ENCODE measurements at places on chromosomes 16 and 17.
A peak's percentile ranks its signal among the peaks of the same experiment; 100 is the strongest.

- DNase-seq, result no peak
These were observed 12.6 kb upstream of the ADGRG1 start for GRCh38 chr16:57615813-57616212.

- peak; percentile 68 for DNase-seq
These were observed 888 bp downstream of the CDH1 start for GRCh38 chr16:68737730-68738629.

DNA sequence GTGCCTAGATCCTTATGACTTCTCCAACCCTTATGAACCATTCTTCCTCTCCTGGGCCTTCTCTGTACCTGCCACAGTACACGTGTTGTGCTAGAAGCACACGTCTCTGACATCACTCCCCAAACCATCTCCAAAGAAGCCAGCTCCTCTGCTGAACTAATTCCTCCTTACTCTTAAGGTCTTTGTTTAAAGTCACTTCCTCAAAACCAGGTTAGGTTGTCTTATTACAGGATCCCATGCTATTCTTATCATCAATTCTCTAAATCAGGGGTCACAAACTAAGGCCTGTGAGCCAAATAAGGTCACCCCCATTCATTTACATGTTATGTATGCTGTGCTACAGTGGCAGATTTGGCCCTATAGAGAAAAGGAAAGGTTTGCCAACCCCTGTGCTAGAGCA, 4.0 kb downstream of the SUPT6H start:
- DNase-seq, result no peak

GRCh38 chr17:71460943-71461342, 659.9 kb upstream of the SOX9 start:
- peak; percentile 36 for DNase-seq

DNA sequence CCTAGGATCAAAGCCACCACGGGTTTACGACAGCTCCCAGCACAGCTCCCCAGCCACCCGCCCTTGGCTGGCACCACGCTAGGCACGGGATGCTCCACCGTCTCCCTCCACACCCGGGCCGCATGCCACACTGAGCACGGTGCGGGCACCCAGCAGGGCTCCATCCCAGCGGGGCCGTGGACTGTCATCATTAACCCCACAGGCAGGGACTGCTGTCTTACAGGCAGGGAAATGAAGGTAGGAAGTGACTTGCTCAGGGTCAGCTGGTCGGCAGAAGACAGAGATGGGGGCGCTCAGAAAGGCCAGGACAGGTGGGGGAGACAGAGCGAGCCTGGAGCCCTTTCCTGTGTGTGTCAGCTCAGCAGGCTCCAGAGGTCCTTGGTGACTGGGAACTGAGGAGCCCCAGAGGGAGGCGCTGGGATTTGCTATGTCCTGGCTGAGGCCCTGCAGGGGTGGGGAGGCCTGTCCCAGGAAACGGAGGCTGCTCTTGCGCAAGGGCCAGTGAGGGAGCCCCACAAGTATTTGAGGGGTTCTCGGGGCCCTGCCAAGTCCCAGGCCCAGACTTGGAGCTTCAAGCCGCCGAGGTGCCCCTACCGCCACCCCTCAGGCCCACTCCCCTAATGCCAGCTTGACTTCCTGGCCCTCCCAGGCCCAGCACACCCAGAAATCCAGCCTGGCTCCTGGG, 3.2 kb downstream of the UBALD1 start:
- no peak for DNase-seq

DNA sequence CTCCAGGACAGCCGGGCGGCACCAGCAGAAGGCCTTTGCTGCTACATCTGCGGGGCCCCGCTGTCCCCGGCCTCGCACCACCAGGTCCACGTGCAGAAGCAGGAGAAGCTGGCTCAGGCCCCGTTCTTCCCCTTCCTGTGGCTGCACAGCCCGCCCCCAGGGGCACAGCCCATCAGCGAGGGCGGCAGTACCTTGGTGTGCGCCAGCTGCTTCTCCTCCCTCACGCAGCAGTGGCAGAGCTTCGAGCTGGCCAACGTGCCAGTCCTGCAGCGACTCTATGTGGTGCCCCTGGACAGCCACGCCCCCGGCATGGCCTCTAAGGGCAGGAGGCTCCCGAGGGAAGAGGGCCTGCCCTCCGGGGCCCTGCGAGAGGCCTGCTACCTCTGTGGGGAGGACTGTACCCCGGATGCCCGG, 58.3 kb upstream of the CIBAR2 start:
- no peak for DNase-seq

DNA sequence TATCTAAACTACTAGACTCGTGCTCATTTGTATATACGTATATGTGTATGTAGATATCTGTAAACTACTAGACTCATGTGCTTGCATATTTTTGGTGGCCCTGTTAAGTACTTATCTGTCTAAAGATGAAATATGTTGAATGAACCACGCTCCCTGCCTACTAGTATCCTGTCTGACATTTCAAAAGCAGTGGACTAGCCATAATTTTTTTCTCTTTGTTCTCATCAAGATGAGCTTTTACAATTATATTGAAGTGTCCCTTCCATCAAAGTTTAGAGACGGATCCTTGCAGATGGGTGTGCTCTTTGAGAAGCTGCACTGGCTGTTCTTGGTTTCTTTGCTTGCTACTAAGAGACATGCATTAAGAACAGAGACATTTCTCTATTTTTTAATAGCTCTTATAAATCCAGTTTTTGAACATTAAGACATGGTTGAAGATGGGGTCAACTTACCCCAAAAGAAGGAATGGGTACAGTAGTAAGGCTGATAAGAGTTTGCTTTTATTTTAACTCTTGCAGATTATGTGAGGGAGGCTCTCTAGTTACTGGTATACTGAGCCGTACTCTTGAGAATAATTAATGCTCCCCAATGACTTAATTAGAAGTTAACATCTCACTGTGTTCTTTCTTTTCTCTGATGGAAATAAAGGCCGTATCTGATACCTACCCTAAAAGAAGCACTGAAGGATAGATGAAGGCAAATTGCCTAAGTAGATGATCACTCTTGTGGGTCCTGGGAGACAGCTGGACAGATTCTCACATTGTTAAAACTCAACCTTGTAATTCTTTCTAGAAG, 3.4 kb downstream of the CNTNAP4 start:
- DNase-seq, result no peak

GRCh38 chr17:78029697-78030096, 71.2 kb downstream of the TNRC6C start:
- peak; percentile 87 for DNase-seq

DNA sequence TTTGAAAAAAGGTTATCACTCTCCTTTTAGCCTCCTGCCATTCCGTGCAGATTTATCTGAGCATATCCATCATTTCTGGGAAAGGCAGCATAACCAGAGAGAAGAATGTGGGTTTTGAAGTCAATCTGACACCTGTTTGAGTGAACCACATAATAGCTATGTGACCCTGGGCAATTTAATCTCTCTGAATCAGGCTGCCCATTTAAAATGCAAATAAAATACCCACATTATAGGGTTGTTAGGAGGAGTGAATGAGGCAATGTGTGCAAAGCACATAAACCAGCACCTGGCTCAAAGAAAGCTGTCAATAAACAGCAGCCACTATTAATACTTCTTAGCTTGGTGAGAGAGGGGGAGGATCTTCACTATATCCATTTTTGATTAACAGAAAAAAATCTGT, 88.0 kb downstream of the CACNG1 start:
- DNase-seq, result no peak

GRCh38 chr17:12590417-12590816, 75.3 kb upstream of the MYOCD start:
- no peak for DNase-seq

DNA sequence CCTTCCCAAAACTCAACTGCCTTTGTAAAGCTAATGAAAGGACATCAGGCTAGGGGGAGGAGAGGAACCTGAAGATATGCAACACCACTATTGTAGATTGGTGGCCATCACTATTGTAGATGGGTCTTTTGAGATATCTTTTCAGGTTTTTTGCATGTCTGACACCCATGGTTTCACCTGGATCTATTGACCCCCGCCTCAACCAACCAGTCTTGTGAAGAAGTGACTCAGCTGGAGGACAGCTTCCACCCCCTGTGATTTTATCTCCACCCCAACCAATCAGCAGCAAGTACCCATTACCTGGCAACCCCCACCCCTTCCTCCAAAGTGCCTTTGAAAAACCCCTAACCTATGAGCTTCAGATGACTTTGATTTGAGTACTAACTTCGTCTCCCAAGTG, 382.6 kb upstream of the GOT2 start:
- no peak for DNase-seq

DNA sequence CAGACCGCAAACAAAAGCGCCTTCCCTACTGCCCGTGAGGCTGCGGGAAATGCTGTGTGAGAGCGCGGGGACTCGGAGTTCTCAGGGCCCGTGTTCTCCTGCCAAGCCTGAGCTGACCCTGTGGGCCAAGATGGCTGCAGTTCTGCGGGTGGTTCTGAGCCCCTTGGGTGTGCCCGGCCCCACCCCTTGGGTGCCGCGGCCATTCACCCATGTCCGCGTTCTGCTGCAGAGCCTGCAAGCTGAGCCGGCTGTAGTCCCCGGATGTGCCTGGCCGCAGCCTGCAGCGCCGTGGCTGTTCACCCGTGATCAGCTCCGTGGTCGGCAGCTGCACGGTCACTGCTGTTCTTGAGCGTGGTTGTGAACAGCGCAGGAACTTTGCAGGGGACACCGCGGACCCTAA, 20.0 kb downstream of the ACSF3 start:
- DNase-seq, result no peak

DNA sequence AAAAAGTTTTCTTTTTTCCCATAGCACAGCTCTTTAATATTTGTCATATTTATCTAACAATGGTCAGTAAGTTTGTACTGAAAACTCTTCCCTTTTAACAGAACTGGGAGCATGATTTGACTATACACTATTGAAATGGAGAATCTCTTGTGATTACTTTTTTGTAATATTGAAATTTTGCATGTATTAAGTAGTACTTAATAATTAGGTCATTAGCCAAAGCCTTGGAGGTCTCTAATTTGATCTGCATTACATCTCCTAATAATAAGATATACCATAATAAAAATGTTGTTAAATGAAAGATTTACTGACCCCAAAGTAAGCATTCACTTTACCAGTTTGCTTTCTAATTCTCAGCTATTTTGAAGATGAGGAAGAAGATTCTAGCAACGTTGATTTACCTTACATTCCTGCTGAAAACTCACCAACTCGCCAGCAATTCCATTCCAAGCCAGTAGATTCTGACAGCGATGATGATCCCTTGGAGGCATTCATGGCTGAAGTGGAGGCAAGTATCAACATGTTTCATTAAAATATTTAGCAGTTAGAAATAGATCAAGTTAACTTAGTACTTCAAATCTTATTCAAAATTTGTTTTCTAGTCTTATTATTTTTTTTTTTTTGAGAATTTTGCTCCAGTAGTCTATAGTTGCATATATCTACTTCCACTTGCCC, 18.2 kb downstream of the DDX42 start:
- no peak for DNase-seq

DNA sequence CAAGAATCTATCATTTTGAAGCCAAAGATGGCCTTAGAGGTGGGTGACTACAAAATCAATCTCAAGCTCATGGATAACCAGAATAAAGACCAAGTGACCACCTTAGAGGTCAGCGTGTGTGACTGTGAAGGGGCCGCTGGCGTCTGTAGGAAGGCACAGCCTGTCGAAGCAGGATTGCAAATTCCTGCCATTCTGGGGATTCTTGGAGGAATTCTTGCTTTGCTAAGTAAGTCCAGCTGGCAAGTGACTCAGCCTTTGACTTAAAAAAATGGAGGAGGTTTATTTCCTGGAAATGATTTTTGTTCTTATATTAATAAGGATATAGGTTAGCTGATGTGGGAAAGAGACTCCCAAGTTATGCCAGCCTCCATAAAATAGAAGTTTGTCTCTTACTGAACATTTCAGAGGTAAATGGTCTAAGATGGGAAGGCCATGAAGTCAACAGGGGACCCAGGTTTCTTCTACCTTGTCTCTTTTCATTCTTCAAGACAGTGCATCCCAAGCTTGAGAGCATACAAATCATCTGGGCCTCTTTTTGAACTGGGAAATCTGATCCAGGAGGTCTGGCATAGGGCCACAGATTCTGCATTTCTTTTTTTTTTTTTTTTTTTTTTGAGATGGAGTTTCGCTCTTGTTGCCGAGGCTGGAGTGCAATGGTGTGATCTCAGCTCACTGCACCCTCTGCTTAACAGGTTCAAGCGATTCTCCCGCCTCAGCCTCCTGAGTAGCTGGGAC, 19.8 kb upstream of the TANGO6 start:
- DNase-seq, result no peak

- DNase-seq, result peak; percentile 7
These were observed 83.0 kb downstream of the EMP2 start for GRCh38 chr16:10497132-10498101.

DNA sequence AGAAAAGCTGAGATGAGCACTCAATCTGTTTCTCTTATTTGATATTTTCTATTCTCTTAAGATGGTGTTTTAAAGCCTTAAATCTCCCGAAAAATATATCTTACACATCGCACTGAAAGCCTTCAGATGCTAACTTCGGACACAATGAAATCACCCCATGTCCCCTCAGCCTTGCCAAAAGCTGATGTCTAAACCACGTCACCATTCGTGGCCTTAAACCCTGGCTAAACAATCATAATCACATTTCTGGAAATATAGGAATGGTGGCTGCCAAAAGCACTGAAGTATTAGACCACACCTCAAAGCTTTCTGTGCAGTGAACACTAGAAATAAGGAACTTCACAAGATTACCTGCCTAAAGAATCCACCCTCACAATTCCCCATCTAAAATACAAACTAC, 402.7 kb downstream of the SOX9 start:
- DNase-seq, result no peak

All from hematopoietic multipotent progenitor cell treated with erythropoietin and hydrocortisone succinate and interleukin-3 and kit ligand, for 6 days (in vitro differentiated cells).